ENCODE measurements at places on chromosomes 7 and 10.

GRCh38 chr7:149154056-149154455 lies 6.8 kb downstream of the ZNF398 start:
- no peak for DNase-seq

GRCh38 chr7:74324531-74325209 lies 35.5 kb downstream of the CLIP2 start:
- no peak for DNase-seq

- no peak for DNase-seq
Measured at GRCh38 chr7:125927556-125927955, 997.9 kb upstream of the POT1 start.

DNA sequence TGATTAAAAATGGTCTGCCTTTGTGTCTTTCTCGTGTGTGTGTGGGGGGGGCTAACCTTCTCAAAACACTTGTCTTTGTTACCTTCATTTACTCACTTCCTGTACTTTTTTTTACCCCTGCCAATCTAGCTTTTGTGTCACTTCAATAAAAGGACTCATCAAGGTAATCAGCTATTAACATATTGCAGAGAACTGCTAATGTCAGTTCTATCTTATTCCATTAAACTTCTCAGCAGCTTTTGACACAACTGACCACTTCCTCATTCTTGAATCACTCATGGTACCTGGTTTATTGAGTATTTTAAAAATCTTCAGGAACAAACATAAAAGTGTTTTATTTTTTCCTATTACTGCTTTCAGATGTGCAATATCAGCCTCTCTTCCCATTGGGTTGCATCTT lies 59.8 kb downstream of the SLC25A40 start:
- no peak for DNase-seq

- no peak for DNase-seq
Measured at GRCh38 chr7:131112431-131112830, 215.2 kb upstream of the MKLN1 start.

DNA sequence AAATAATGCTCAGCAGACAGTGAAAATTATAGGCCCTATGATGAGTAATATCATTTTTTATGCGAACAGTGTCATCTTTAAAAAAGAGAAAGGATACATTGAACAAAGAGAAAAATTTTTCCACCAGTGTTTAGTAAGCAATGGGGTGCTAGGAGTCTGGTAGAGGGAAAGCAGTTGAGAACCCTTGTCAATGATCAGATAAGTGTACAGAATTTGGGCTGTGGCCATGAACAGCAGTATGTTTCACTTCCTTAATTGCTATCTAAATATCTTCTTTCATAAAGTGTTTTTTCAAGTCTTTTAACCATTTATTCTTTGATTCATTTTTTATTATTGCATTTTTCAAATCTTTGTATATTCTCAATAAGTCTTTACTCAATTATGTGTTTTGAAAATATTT lies 750.7 kb upstream of the KCND2 start:
- DNase-seq = no peak

GRCh38 chr10:15072358-15072757 lies 16.2 kb downstream of the ACBD7 start:
- no peak for DNase-seq

DNA sequence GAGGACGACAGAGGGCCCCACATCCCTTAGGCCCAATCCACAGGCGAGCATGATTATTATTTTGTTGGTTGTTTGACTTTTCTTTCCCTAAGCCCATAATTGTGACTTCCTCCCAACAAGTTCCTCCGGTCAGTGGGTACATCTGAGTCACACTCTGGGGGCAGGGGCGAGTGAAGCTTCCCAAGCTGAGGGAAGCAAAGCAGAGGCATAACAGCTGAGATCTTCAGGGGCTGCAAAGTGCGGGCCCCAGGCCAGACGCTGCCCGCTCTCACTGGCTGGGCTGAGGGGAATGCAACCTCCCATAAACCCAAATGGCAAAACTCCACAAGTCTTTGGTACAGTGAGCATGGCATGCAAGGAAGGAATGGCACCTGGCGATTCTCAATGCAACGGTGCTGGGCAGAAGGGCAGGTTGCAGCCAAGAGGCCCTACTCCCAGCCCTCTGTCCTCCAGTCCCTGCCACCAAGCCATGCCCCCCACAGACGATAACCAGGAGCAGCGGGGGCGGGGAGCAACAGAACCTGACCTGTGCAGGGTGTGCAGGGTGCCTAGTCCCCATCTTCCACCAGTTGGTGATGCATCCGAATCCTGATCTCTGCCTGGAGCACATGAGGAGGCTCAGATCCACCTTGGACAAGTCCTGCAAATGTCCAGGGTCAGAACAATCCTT lies 25.3 kb downstream of the TNS3 start:
- no peak for DNase-seq

DNA sequence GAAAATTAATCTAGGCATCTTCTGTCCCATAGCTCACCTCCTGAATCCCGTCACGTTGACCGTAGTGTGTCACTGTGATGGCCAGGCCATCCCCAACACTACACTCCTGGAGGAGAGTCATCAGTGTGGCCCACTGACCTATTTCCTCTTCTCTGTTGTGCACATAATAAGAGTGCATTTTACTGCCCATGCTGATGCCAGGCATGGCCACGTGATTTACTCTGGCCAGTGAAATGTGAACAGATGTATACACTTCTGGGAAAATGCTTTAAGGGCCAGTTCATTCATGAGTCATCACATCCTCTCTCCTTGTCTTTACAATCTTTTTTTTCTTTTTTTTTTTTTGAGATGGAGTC lies 101.9 kb upstream of the PIP4K2A start:
- peak; percentile 84 for DNase-seq

All from RWPE1 (cell line).